ENCODE measurements at places on chromosomes 12 and 14. TPM values are rescaled to one million over a fixed set of nuclear protein-coding genes. Genes with fewer than 3 reads are reported as not detected.

LRRIQ1 gene
- 0.16 TPM for polyA plus RNA-seq

GSC gene
- 0.04 TPM for polyA plus RNA-seq

LTB4R2 gene
- polyA plus RNA-seq = 30.4 TPM

HVCN1 gene
- polyA plus RNA-seq = 1.3 TPM

FOS gene
- 102 TPM for polyA plus RNA-seq

KRT72 gene
- polyA plus RNA-seq = not detected

CDKN3 gene
- 25.5 TPM for polyA plus RNA-seq

COCH gene
- 0.06 TPM for polyA plus RNA-seq
